Fibroblast of lung (primary cell): ENCODE measurements at places on chromosomes 12 and 14. TPM values are rescaled to one million over a fixed set of nuclear protein-coding genes. Genes with fewer than 3 reads are reported as not detected.

The PLBD1 gene
- total RNA-seq, result 5.1 and 5.4 TPM in 2 replicates

The RAD9B gene
- 0.50 and 0.77 TPM in 2 replicates for total RNA-seq

The CREBL2 gene
- total RNA-seq, result 46.7 and 59.5 TPM in 2 replicates

The HOXC13 gene
- not detected in 2 replicates for total RNA-seq

The TSPAN8 gene
- total RNA-seq, result under 0.01 and 0.17 TPM in 2 replicates

The NTS gene
- not detected in 2 replicates for total RNA-seq

The GLI1 gene
- 1.0 and 2.0 TPM in 2 replicates for total RNA-seq

The ENO2 gene
- total RNA-seq, result 20.3 TPM in 2 replicates

GRCh38 chr14:20415782-20416206, 2.5 kb upstream of the TEP1 start:
- no peaks in the 10 kb centered on the region for H3K36me3 ChIP-seq
- H3K4me3 ChIP-seq, result no peak overlapping the region
- no peaks in the 10 kb centered on the region for H3K27me3 ChIP-seq

- DNase-seq, result no peak
- no peaks in the 10 kb centered on the region for H3K4me1 ChIP-seq
- H3K4me3 ChIP-seq, result no peak overlapping the region
- no peaks in the 10 kb centered on the region for H3K27me3 ChIP-seq
- no peak overlapping the region for H3K27ac ChIP-seq
- no peaks in the 10 kb centered on the region for H3K36me3 ChIP-seq
Measured at GRCh38 chr12:75184516-75184915, 25.1 kb downstream of the KCNC2 start.

GRCh38 chr12:53073881-53074280, 5.3 kb downstream of the SPRYD3 start:
- DNase-seq, result no peak
- H3K36me3 ChIP-seq, result peaks cover 19% of the 10 kb centered on the region
- H3K4me1 ChIP-seq, result peaks cover 19% of the 10 kb centered on the region
- no peak overlapping the region for H3K27ac ChIP-seq

- DNase-seq, result peak; percentile 43
- no peak overlapping the region for H3K27ac ChIP-seq
- no peaks in the 10 kb centered on the region for H3K36me3 ChIP-seq
Measured at GRCh38 chr12:78562368-78563205, 302.0 kb upstream of the SYT1 start.

DNA sequence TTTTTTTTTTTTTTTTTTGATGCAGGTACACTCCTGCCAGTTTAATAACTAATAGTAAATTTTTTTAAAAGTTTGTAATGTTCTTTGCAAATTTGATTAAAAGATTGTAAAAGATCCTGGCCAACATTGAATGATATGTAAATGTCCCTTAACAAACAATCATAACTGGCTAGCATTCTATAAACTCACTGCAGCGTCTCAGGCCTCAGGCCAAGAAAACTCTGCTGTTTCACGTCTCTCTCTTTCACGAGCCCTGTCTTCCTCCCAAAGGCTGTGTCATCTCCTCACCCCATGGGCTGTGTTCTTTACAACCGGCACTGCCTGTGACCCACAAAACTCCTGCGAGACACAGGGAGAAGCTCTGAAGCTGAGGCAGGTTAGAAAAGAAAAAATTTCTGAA, 103.3 kb downstream of the NUAK1 start:
- H3K27me3 ChIP-seq, result no peaks in the 10 kb centered on the region
- no peaks in the 10 kb centered on the region for H3K36me3 ChIP-seq
- no peak overlapping the region for H3K27ac ChIP-seq

DNA sequence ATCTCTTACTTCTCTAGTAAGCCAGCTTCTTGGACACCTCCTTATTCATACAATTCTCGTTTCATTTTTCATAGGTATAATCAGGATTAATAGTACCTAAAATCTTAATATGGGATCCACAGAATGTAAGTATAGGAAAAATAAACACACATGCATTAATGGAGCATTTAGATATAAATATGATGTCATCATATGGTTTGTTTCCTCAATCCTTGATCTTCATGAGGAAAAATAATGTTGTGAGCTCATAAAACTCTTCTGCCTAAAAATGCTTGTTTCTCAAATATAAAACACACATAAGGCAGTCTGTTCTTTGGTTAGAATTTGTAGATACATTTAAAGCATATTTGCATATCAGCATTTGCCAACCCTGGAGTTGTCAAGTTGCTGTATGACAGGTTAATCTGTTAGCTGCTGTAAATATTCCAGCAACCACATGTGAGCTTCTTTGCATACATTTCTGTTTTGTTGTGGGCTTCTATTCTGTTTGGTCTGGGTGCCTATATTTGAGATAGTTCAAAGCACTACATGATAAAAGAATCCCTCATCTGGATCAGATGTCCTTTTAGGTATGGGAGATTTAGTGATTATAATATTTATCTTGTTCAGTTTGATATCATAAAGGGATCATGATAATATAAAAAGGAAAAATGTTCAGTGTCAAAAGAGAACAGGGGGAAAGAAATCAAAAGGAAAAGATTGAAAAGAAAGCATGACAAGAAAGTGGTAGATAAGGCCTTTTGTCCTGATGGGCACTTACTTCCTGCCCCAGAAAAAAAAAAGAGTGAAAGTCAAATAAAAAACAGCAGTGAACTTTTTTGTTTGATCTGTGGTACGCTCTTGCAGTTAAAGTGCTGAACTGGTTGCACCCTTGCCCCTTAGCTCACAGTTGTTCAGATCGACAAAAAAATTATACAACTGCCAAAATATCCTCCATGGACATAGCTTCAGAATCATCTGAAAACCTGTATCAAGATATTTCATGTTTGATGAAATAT, 68.6 kb downstream of the ACSS3 start:
- H3K27ac ChIP-seq, result no peak overlapping the region
- DNase-seq, result no peak
- no peaks in the 10 kb centered on the region for H3K4me1 ChIP-seq
- no peak overlapping the region for H3K4me3 ChIP-seq
- no peaks in the 10 kb centered on the region for H3K36me3 ChIP-seq

DNA sequence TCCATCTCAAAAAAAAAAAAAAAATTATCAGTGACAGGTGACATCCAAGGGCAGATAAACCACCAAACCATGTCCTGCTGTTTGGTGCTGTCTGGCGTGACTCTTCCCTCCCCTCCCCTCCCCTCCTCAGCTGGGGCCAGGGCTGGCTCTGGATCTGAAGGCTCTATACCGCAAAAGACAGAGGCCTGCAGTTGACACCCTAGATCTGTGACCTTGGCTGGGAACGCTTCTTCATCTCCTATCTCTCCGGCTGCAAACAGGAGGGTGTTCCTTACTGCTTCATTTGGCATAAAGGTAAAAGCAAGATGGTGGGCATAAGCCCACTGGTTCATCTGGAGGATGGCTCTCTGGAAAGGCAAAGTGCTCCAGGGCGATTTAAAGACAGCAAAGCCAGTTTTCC, 126.8 kb upstream of the PRMT8 start:
- no peak overlapping the region for H3K27ac ChIP-seq
- H3K4me1 ChIP-seq, result no peaks in the 10 kb centered on the region
- no peak overlapping the region for H3K4me3 ChIP-seq
- no peak for DNase-seq
- H3K36me3 ChIP-seq, result no peaks in the 10 kb centered on the region

- no peak overlapping the region for H3K4me3 ChIP-seq
- H3K36me3 ChIP-seq, result no peaks in the 10 kb centered on the region
- H3K4me1 ChIP-seq, result no peaks in the 10 kb centered on the region
- H3K27me3 ChIP-seq, result no peaks in the 10 kb centered on the region
- H3K27ac ChIP-seq, result no peak overlapping the region
Measured at GRCh38 chr14:20697273-20698017, 8.9 kb downstream of the ANG start.

GRCh38 chr12:1282670-1283315, 291.8 kb downstream of the ERC1 start:
- H3K4me1 ChIP-seq, result peaks cover 13% of the 10 kb centered on the region
- DNase-seq, result no peak
- H3K36me3 ChIP-seq, result no peaks in the 10 kb centered on the region
- no peaks in the 10 kb centered on the region for H3K27me3 ChIP-seq

DNA sequence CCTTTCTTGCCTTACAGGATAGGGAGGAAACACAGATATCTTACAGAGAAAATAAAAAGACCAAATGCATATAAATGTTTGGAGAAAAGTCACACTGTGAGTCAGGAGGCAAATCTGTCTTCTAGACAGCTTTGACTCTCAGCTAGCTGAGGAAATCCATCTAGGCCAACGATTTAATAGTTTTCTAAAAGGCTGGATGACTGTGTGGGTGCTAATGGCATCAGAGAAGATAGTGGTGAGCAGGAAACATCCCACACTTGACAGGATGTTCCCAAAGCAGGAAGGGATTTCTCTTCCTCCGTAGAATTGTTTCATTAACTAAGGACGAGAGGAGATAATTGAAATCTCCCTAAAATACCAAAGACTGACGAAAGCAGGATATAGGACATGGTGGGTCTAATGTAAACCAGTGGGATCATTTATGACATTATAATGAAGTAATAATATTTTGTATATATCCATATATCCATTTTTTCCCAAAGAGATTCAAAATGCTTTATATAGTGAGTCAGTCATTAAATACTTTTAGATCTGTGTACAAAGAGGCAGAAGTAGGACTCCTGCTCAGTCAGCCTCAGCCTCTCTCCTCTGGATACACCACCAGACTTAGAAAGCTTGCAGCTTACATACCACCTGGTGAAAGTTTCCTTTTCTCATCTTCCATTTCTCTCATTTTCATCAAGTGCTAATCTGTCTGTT, 44.3 kb upstream of the PSMA6 start:
- H3K36me3 ChIP-seq, result no peaks in the 10 kb centered on the region
- DNase-seq, result peak; percentile 42
- no peak overlapping the region for H3K4me3 ChIP-seq

- H3K4me1 ChIP-seq, result no peaks in the 10 kb centered on the region
- peaks cover 14% of the 10 kb centered on the region for H3K27me3 ChIP-seq
- DNase-seq, result peak; percentile 23
- no peaks in the 10 kb centered on the region for H3K36me3 ChIP-seq
- no peak overlapping the region for H3K27ac ChIP-seq
Measured at GRCh38 chr12:124299628-124300388, 4.9 kb downstream of the RFLNA start.

GRCh38 chr14:29865299-29865698, 62.3 kb downstream of the PRKD1 start:
- no peaks in the 10 kb centered on the region for H3K36me3 ChIP-seq
- H3K4me3 ChIP-seq, result no peak overlapping the region
- H3K27me3 ChIP-seq, result no peaks in the 10 kb centered on the region
- DNase-seq, result peak; percentile 11
- H3K4me1 ChIP-seq, result no peaks in the 10 kb centered on the region
- no peak overlapping the region for H3K27ac ChIP-seq

- no peak for DNase-seq
- no peaks in the 10 kb centered on the region for H3K4me1 ChIP-seq
- H3K36me3 ChIP-seq, result no peaks in the 10 kb centered on the region
- no peaks in the 10 kb centered on the region for H3K27me3 ChIP-seq
Measured at GRCh38 chr12:58099476-58099875, 158.1 kb downstream of the ATP23 start.

DNA sequence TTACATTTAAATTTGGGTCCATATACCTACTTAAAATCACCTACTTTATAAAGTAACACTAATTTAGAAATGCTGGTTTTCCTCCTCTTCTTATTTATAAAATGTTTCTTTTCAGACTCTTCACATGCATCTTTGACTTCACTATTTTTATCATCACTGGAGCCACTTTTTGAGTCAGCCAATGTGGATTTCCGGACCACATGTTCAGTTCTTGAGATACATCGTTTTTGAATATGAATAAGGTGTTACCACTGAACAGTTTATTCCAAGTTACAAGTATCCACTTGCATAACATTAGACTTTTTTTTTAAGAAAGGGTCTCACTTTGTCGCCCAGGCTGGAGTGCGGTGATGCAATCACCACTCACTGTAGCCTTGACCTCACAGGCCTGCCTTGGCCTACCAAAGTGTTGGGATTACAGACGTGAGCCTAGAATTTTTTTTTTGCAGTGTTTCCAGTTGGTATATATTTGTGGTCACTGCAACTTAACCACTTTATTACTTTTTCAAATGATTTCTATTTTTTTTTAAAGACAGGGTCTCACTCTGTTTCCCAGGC, 5.7 kb downstream of the FNTB start:
- H3K4me1 ChIP-seq, result no peaks in the 10 kb centered on the region
- no peaks in the 10 kb centered on the region for H3K36me3 ChIP-seq
- no peak overlapping the region for H3K27ac ChIP-seq
- no peak for DNase-seq
- no peaks in the 10 kb centered on the region for H3K27me3 ChIP-seq
- H3K4me3 ChIP-seq, result no peak overlapping the region

GRCh38 chr14:64417055-64417770, 29.1 kb downstream of the MTHFD1 start:
- DNase-seq, result peak; percentile 43
- no peak overlapping the region for H3K4me3 ChIP-seq
- no peak overlapping the region for H3K27ac ChIP-seq
- peaks cover 7% of the 10 kb centered on the region for H3K36me3 ChIP-seq
- H3K27me3 ChIP-seq, result no peaks in the 10 kb centered on the region

DNA sequence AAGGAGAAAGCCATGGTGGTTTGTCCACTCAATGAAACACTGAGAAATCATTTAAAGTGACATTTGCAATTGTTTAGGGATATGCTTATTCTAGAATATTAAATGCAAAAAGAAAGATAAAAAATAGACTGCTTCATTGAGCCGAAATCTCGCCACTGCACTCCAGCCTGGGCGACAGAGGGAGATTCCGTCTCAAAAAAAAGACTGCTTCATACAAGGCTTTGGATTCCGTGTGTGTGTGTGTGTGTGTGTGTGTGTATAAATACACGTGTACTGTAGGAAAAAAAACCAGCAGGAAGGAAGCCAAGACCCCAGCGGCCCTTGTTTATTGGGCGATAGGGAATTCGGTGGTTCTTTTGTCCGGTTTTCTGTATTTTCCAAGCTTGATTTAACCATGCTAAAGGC, 3.2 kb upstream of the ZNF839 start:
- peak overlapping the region; percentile 64 for H3K4me3 ChIP-seq
- peak overlapping the region; percentile 69 for H3K27ac ChIP-seq
- H3K4me1 ChIP-seq, result peaks cover 9% of the 10 kb centered on the region
- DNase-seq, result peak; percentile 81
- no peaks in the 10 kb centered on the region for H3K36me3 ChIP-seq

- no peaks in the 10 kb centered on the region for H3K36me3 ChIP-seq
- no peak overlapping the region for H3K4me3 ChIP-seq
- no peaks in the 10 kb centered on the region for H3K4me1 ChIP-seq
- DNase-seq, result peak; percentile 40
Measured at GRCh38 chr14:68616221-68616902, 176.5 kb downstream of the ZFP36L1 start.

DNA sequence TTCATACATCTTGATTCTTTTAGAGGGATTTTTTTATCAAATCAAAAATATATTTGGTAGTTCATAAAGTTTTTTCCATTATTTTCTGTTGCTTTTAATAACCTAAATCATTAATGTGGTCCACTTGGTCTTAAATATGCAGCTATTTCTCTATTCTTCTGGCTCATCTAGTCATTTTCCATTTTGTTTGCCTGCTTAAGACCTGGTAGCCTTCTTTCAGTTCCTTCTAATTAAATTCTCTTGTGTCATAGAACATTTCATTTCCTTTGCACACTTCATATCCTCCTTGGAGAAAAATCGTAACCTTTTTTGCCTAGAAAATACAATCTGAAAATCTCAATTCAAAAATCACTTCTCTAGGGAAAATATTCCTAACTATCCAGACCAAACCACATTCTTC, 387.0 kb downstream of the LRFN5 start:
- no peak for DNase-seq
- no peak overlapping the region for H3K4me3 ChIP-seq
- H3K27ac ChIP-seq, result no peak overlapping the region
- no peaks in the 10 kb centered on the region for H3K4me1 ChIP-seq
- H3K27me3 ChIP-seq, result no peaks in the 10 kb centered on the region
- H3K36me3 ChIP-seq, result no peaks in the 10 kb centered on the region
